Stimulated activated CD8-positive, alpha-beta memory T cell treated with anti-CD3 and anti-CD28 coated beads, Interleukin-4, amount 100 ng/mL, for 1 hour (primary cell): ENCODE measurements at places on chromosomes 16 and 17.

GRCh38 chr16:359067-359763, 6.7 kb upstream of the AXIN1 start:
- DNase-seq: no peak

DNA sequence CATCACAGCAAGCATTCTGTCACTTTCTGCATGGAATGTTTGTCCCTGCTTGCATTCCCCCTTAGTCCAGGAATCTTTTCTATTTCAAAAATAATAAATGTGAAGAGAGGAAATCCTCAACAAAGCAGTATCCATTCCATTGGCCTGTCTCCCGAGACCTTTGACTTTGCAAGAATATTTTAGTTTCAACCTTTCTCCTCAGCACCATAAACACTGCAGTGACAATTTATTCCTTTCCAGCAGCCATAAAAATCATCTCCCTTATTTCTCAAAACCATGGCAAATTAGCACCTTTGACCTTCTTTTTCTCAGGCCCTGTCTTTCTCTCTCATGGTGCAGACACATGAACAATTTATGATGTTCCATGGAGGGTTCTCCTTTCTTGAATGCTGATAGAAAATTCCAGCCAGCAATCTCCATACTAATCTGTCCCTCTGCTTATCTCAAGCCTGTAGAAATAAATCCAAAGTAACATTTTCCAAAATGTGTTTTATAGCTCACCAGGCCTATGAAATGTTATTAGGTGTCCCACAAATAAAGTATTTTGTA, 352.1 kb upstream of the CCL2 start:
- no peak for DNase-seq

DNA sequence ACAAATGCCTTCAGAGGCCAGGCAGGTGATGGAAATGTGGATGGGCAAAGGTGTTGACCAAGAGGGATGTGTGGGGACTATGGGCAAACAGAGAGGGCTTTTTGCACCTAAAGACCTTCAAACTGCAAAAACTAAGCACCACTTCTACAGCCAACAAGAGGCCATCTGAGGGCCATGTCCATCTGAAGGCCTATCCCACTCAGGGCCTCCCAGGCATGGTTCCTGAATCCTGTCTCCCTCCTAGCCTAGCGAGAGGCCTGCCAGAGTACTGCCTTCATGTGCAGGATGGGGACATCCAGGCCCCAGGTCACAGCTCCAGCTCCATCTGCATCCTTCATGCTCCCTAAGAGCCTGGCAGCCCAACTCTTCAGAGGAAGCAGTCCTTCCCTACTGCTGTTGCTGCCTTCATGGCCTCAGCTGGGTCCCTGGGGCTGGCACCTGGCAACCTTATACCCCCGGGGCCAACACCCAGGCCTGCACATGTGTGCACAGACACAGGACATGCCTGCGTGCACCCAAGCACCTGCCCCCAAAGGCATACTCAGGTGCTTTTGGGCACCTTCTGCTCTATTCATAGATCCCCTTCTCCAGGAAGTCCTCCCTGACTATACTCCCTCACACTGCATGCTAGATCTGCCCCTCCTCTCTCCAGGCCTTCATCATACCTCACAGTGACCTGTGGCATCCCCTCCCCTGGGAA, 95.2 kb downstream of the C16orf78 start:
- DNase-seq: no peak

DNA sequence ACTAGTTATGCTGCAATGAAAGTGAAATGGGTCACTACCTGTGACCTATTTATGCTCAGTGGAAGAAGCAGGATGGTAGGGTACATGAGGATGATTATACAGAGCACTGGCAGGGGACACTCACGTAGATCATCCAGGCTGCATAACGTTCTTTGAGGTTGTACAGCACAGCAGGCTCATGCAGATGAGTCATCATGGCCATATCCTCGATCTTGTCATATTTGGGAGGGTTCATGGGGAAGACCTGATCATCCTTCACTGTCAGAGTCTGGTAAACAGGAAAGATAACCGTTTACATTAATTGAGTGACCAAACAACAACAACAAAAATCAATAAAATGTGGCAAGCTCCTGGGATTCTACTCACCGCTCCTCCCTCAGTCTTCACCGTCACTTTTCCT, 2.1 kb downstream of the MYH2 start:
- DNase-seq: no peak

DNA sequence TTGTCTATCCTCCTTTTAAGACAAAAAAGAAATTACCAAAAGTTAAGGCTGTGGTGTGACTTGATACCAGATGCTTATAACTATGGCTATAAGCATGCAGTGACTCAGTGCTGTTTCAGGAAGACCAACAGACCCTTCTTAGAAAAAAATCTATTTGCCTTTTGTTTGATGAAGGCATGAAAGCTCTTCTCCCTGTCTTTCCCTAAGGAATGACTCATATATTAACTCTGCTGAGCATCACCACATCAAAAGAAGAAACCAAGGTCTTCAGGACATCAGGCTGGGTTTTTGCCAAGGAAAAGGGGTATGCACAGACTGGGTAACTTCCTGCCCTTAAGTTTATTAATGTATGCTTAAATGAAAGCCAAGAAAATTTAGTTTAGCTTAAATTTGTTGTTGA, 47.1 kb downstream of the VMP1 start:
- DNase-seq: no peak

DNA sequence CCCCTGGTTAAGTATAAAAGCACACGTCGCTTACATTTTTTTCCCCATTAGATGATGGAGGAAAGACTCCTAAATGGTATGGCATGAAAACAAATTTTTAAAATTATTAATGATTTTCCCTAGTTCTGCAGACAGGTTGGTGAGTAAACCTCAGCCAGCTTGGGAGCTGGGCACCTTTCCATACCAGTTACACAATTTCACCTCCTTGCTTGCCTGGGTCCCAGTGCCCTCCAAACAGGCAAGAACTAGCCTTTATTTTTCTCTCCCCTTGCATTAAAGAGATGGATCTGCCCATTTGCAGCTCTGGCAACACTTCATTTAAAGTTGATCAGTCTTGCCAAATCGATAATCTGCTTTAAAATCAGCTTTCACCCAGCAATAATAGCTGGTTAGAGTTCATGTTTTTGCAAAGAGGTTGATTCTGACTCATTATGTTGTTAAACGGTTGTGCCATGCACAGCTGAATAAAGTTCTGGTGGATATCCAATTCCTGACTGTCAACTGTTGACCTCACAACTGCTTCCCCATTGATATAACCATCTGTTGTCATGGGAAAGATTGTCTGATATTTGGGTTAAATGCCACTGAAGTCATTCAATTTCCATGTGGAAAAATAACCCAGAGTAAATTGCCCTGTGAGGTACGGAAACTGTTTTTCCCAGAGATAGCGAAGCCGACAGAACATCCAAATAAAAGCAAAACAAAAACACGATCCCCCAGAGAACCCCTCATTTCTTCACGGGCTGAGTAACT, 1.3 kb downstream of the C17orf58 start:
- no peak for DNase-seq

GRCh38 chr16:17921357-17921978, 415.1 kb downstream of the NPIPA8 start:
- DNase-seq: peak; percentile 3

DNA sequence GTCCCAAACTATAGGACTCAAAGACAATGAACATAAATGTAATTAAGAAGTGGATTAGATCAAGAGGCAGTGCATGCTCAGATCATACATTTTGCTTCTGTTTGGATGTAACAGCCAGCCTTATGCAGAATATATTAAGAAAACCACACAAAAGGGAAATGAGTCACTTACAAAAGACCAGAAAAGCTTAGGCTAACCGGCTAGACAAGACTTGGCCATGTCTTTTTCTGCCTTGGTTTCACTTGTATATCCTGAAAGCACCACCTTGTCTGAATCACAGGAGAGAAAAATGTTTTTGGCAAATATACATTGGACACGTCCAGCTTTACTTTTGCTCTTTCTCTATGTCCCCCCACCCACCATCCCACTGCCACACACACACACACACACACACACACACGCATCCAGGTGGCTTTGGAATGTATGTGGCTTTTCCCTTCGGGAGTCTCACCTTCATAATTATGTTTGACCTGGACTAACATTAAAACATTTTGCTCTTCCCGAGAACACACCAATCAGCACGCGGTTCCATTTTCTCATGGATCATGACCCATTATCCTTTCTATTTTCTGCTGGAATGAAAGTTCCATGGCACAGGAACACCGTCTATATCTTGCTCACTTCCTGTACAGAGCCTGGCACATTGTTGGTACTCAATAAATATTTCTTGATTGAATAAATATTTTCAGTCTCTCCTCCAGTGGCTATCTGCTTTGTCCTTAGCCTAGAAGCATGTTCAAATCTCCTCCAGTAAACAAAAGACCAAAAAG, 64.6 kb downstream of the CDK5R1 start:
- no peak for DNase-seq

GRCh38 chr17:61144617-61145564, 254.8 kb upstream of the TBX2 start:
- no peak for DNase-seq

DNA sequence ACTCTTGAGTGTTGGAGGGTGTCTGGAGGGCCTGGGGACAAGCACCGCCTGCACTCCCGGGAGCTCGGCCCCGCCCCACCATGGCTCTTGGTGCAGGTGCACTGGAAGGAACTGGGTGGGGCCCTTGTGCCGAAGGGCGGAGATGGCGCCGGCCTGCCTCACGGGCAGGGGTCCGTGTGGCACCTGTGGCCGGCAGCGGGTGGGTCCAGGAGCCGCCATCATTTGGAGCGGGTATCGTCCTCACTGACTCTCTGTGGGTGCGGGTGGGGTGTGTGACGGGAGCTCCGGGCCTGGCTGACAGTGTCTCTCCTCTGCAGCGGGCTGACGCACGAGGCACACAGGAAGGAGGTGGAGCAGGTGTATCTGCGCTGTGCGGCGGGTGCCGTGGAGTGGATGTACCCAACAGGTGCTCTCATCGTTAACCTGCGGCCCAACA, 5.2 kb downstream of the METRNL start:
- DNase-seq: no peak

DNA sequence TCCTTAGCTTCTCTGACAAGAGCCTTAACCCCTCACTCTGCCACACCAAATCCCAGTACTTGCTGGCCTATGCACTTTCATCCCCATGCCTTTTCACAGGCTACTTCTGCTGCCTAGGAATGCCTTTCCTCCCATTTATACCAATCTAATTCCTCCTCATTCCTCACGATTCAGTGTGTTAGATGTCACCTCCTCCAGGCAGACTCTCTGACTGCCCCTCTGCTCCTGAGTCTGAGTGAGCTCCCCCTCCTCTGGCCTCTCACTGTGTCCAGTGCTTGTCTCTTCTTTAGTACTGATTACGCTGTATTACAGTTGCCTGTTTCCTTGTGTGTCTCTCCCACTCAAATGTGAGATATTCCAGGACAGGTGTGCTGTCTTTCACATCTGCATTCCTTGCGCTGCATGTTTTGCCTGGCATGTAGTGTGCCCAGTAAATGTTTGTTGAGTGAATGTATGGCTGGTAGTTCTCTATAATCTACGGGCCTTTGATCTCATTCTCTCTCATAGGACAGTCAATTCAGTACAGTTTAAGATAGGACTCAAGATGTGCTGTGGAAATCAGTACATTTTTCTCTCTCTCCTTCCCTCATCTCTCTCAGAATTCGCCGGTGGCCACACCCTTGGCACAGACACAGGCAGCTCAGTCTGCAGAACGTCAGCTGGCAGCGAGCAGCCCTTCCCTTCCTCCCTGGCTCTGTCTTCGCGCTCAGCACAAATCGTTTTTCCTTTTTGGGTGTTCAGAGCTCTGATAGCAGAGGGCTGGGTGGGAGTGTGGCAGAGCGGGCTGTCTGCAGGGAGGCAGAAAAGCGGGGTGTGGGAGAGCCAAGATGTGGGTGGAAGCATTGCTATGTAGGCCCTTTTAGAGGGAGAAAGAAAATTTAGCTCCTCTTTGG, 18.5 kb downstream of the ARL4D start:
- no peak for DNase-seq

DNA sequence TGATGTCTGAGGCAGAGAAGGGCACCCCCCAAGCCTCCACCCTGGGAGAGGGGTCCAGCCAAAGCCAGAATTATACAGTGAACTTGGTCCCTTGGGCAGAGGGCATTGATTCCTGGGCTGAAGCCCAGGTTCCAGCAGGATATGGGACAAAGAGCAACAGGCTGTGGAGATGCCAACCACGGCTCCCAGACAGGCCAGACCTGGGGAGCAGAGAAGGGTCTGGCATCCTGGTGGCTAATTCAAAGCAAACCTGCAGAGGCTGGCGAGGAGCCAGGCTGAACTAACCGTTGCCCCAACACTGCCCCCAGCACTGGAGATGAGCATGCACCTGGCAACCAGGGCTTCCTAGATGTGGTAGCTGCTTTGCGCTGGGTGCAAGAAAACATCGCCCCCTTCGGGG, 3.0 kb downstream of the CES3 start:
- DNase-seq: no peak

GRCh38 chr17:72884066-72884465, 208.4 kb downstream of the SLC39A11 start:
- DNase-seq: no peak

DNA sequence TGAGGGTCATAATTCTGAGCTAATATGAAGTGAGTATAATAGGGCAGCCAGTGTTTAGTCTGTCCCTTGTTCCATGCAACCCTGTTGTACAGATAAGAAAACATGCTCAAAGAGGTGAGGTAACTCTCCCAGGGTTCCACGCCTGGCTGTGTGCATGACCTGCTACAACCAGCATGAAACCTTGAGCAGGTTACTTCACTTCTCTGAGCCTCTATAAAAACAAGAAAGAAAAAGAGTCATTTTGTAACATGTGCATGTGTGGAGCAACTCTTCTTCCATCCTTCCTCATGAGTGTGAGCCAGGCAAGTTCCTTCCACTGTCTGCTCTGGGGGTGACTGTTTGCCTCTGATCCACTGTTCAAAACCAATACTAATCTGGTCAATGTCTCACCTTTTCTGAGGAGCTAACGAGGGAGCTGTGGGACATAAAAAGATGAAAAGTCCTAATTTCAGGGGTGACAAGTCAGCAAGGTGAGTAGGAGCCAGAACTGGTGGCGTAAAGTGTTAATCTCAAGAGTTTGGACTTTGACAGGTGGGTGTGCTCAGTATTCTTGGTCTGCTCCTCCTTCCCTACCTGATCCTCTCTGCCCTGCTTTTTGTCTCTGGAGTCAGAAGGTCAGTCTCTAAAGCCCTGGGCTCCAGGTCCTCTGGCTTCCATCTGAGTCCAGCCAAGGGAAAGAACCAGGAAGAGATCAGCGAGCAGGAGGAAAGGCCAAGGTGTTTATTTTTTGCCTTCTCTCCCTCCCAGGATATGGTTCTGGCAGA, 21.5 kb downstream of the GFOD2 start:
- no peak for DNase-seq

- DNase-seq: no peak
Observed at GRCh38 chr17:59400858-59401257, 69.4 kb downstream of the YPEL2 start.
